A549 treated with DMSO at 1 μM for 4 hours (cell line): ENCODE measurements at places on chromosomes 5 and 9. TPM values are rescaled to one million over a fixed set of nuclear protein-coding genes. Genes with fewer than 3 reads are reported as not detected.

POLR3G gene
- total RNA-seq, result 15.2 to 18.8 TPM (median 16.0 TPM) in 5 replicates

TRPM3 gene
- total RNA-seq, result not detected in 5 replicates

SMIM32 gene
- not detected in 5 replicates for total RNA-seq

CDC20B gene
- total RNA-seq, result 0.07 to 0.14 TPM (median 0.09 TPM) in 3 of 5 replicates, not detected in the others

ITK gene
- total RNA-seq, result 0.09 to 0.11 TPM in 2 of 5 replicates, not detected in the others

KCNT1 gene
- total RNA-seq, result not detected in 5 replicates

DCAF10 gene
- total RNA-seq, result 9.4 to 17.6 TPM (median 13.8 TPM) in 5 replicates

PHF24 gene
- 0.07 to 0.18 TPM (median 0.17 TPM) in 5 replicates for total RNA-seq

MZB1 gene
- total RNA-seq, result 0.14 TPM in 2 of 5 replicates, not detected in the others

BTNL8 gene
- not detected in 5 replicates for total RNA-seq

HAVCR1 gene
- 35.8 to 44.2 TPM (median 43.9 TPM) in 5 replicates for total RNA-seq

EHMT1 gene
- total RNA-seq, result 34.9 to 47.4 TPM (median 43.7 TPM) in 5 replicates

CER1 gene
- not detected in 5 replicates for total RNA-seq

NXNL2 gene
- 0.34 to 1.0 TPM (median 0.67 TPM) in 5 replicates for total RNA-seq

HACD4 gene
- total RNA-seq, result 1.0 to 1.6 TPM (median 1.1 TPM) in 5 replicates

SPATA24 gene
- total RNA-seq, result 4.4 to 6.3 TPM (median 5.4 TPM) in 5 replicates

PCDHA9 gene
- total RNA-seq, result 0.01 TPM in 1 of 5 replicates, not detected in the others

SLC34A1 gene
- 0.04 TPM in 1 of 5 replicates, not detected in the others for total RNA-seq

IL7R gene
- 0.36 to 1.0 TPM (median 0.70 TPM) in 5 replicates for total RNA-seq

SMIM3 gene
- 3.6 to 4.5 TPM (median 3.7 TPM) in 5 replicates for total RNA-seq

EGFL7 gene
- 41.7 to 60.0 TPM (median 50.7 TPM) in 5 replicates for total RNA-seq

SLC45A2 gene
- total RNA-seq, result not detected in 5 replicates

NPR3 gene
- 20.3 to 25.7 TPM (median 23.2 TPM) in 5 replicates for total RNA-seq

BSPRY gene
- total RNA-seq, result 0.04 to 0.07 TPM (median 0.05 TPM) in 3 of 5 replicates, not detected in the others

BAAT gene
- 0.40 to 0.67 TPM (median 0.57 TPM) in 5 replicates for total RNA-seq

CFAP77 gene
- total RNA-seq, result 0.13 to 0.30 TPM (median 0.21 TPM) in 4 of 5 replicates, not detected in the other

FAT2 gene
- total RNA-seq, result under 0.01 to 0.02 TPM in 2 of 5 replicates, not detected in the others

NEURL1B gene
- total RNA-seq, result 2.2 to 3.4 TPM (median 2.8 TPM) in 5 replicates

ERBIN gene
- total RNA-seq, result 24.7 to 35.7 TPM (median 33.8 TPM) in 5 replicates

DDX4 gene
- not detected in 5 replicates for total RNA-seq

C8G gene
- total RNA-seq, result 0.71 to 1.5 TPM (median 1.1 TPM) in 5 replicates

PLAC8L1 gene
- total RNA-seq, result 0.42 to 0.57 TPM (median 0.49 TPM) in 3 of 5 replicates, not detected in the others

ARSI gene
- total RNA-seq, result 41.1 to 52.9 TPM (median 45.5 TPM) in 5 replicates

MARCHF11 gene
- total RNA-seq, result not detected in 5 replicates

LVRN gene
- total RNA-seq, result 0.07 to 0.19 TPM (median 0.17 TPM) in 5 replicates

IFNA6 gene
- not detected in 5 replicates for total RNA-seq

FCN2 gene
- total RNA-seq, result not detected in 5 replicates

LCN1 gene
- total RNA-seq, result not detected in 5 replicates

CARTPT gene
- not detected in 5 replicates for total RNA-seq

TTC23L gene
- 0.05 to 0.33 TPM (median 0.22 TPM) in 4 of 5 replicates, not detected in the other for total RNA-seq

CDC25C gene
- 10.6 to 12.8 TPM (median 12.2 TPM) in 5 replicates for total RNA-seq

DND1 gene
- 0.28 to 1.4 TPM (median 0.84 TPM) in 5 replicates for total RNA-seq

SLC23A1 gene
- 1.0 to 1.5 TPM (median 1.1 TPM) in 5 replicates for total RNA-seq

OR1B1 gene
- total RNA-seq, result not detected in 5 replicates

FAM151B gene
- total RNA-seq, result 1.3 to 2.2 TPM (median 1.9 TPM) in 5 replicates

TRIO gene
- total RNA-seq, result 102 to 115 TPM (median 105 TPM) in 5 replicates

SV2C gene
- total RNA-seq, result not detected in 5 replicates

CARD9 gene
- total RNA-seq, result 0.64 to 2.6 TPM (median 1.1 TPM) in 5 replicates

NTMT1 gene
- total RNA-seq, result 91.2 to 107 TPM (median 95.0 TPM) in 5 replicates

GTF2H2C gene
- total RNA-seq, result 34.5 to 40.3 TPM (median 37.6 TPM) in 5 replicates

ECM2 gene
- 0.12 to 0.29 TPM (median 0.19 TPM) in 5 replicates for total RNA-seq

NR6A1 gene
- total RNA-seq, result 1.7 to 2.0 TPM (median 1.9 TPM) in 5 replicates

PRLR gene
- 0.02 to 0.19 TPM (median 0.16 TPM) in 4 of 5 replicates, not detected in the other for total RNA-seq

FSTL4 gene
- 2.0 to 5.1 TPM (median 3.9 TPM) in 5 replicates for total RNA-seq

FOXD4 gene
- total RNA-seq, result 0.27 to 0.58 TPM (median 0.47 TPM) in 5 replicates
